GM04504 (cell line): ENCODE measurements at places on chromosomes 3 and 15.

DNA sequence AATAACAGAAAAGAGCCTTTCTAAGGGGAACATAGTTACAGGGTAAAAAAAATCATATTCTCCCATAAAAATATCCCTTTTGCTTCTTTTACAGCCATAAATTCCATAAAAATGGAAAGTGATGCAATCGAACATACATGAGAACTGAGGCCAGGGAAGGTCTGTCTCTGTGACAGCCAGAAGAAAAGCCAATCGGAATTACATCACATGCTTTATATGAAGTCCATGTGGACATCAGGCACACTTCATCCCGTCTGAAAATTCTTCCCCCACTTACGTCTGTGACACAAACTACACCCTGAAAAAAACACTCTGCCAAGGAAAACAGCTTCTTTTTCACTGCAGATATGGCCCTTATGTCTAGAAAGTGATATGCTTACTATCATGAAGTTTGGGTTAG, 323.5 kb downstream of the ERC2 start:
- DNase-seq = no peak

DNA sequence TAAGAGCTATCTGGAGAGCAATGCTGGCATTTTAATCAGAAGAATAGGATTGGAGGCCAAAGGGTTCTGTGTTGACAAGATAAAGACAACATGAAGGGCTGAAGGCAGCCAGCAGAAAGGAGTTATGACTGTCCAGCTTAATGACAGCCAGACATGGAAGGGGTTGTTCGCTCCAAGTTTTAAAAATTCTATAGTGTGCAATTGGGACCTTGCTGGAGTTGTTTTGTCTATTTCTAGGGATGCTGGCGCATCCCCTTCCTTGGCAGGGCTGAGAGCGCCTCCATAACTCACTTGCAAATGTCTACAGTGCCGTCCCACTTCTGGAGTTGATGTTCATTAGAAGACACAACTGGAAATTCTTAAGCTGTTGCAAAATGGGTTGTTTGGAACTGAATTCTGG, 200.7 kb downstream of the TLE3 start:
- DNase-seq = no peak

GRCh38 chr3:77304700-77305021, 264.8 kb downstream of the ROBO2 start:
- DNase-seq = no peak

- peak; percentile 94 for DNase-seq
Observed at GRCh38 chr15:72272213-72272996, at the start of gene PARP6. TSS of gene PARP6 (minus strand) at chr15:72272554. CDS start at chr15:72267477, 5,077 bp downstream.

- no peak for DNase-seq
Observed at GRCh38 chr3:47012342-47013230, 33.1 kb downstream of the NBEAL2 start.

DNA sequence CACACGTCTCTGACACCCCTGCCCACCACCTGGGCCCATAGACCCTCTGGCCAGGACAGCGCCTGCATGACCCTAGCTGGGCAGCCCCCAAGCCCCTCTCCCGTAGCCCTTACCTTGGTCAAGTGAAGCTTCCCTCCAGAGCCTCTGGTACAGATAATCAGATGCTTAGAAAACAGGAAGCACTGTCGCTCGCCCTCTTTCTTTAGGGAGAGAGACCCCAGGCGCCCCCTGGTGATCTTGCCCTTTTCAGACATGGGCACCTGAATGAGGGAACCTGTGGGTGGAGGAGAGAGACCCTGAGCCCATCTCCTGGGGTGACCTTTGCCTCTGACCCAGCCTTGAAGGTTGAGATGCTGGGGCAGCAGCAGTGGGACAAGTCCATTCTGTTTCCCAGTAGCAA, 65.4 kb downstream of the RASGRF1 start:
- DNase-seq = no peak

DNA sequence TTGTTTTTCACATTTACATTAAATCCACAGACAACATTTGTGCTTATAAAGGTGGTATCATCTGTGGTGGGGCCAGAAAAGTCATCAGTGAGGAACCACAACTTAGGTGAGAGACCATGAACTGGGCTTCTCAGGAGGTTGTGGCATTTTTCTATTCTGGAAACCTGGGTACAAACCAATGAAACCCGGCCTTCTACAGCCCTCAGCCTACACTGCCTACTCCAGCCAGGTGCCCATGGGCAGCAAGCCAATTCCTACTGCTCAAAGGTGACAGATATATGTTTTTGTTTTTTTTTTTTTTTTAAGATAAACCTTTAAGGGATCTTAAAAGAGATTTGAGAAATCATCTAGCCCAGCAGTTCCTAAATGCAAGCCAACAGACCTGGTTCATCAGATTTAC, 20.3 kb downstream of the SPG21 start:
- no peak for DNase-seq
